OCI-LY7 (cell line): ENCODE measurements at places on chromosomes 13 and 19. TPM values are rescaled to one million over a fixed set of nuclear protein-coding genes. Genes with fewer than 3 reads are reported as not detected.

SLC10A2 gene
- total RNA-seq, result not detected in 2 replicates

ZFP14 gene
- 6.2 and 7.9 TPM in 2 replicates for total RNA-seq

- DNase-seq, result no peak
These were observed 2.3 kb downstream of the EEF2 start for GRCh38 chr19:3982701-3983541.

ZNF546 gene
- 9.3 and 11.5 TPM in 2 replicates for total RNA-seq

KIR3DL1 gene
- total RNA-seq, result not detected in 2 replicates

DNA sequence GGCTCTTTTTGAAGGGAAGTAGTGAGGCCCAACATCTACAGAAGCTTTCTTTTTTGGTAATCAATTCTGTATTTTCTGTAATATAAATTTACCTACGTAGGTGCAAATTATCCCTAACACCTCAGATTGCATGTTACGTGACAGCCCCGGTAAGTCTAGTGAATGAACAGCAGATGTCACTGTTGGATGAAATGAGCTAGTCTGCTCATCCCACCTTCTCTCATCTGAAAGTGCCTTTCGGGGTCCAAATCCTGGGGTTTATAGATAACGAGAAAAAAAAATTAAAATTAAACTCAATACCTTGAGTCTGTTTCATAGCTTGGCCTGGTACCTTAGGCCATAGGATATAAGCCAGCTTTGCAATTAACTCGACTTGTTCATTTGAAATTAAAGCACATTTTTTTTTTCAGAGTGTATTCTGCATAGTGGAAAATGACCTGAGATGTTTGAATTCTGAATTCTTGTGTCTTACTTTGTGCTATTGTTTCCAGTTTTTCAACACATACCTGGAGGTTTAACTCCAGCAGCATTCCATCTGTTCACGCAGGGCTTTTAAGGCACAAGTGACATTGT, 548.2 kb downstream of the GPC5 start:
- DNase-seq, result peak; percentile 64

SIGLEC6 gene
- not detected in 2 replicates for total RNA-seq

CFAP97D2 gene
- not detected in 2 replicates for total RNA-seq

GRCh38 chr19:39469567-39469966, 11.1 kb upstream of the TIMM50 start:
- DNase-seq, result no peak

SIGLEC8 gene
- not detected in 2 replicates for total RNA-seq

SHISA7 gene
- total RNA-seq, result not detected in 2 replicates

DLEU7 gene
- total RNA-seq, result not detected in 2 replicates

GRCh38 chr13:99228737-99229691, 28.4 kb downstream of the UBAC2 start:
- peak; percentile 95 for DNase-seq

DNA sequence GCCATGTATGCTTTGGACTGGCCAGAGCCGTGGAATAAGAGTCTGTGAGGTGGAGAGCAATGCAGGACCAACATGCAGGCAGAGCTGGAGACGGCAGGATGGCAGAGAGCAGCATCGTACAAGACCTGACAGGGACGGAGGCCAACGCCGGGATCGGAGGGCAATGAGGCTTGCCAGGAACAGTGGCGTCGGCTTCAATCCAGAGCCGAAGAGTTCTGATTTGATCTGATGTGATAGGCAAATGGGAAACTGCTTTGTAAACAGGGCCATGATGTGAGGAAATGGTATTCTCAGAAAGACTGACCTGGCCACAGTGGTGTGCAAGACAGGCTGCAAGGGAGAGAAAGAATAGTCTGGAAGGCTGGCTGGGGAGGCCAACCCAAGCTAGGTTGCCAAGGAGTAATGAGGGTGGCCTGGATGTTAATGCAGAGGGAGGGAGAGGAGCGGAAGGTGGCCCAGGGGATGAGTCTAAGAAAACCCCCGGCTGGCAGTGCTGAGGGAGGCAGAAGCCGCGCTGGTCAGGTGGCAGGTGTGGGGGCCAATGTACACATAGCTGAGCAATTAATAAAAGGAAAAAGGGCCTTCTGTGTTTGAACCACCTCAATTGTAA, 26.7 kb downstream of the RCBTB2 start:
- DNase-seq, result no peak

DNA sequence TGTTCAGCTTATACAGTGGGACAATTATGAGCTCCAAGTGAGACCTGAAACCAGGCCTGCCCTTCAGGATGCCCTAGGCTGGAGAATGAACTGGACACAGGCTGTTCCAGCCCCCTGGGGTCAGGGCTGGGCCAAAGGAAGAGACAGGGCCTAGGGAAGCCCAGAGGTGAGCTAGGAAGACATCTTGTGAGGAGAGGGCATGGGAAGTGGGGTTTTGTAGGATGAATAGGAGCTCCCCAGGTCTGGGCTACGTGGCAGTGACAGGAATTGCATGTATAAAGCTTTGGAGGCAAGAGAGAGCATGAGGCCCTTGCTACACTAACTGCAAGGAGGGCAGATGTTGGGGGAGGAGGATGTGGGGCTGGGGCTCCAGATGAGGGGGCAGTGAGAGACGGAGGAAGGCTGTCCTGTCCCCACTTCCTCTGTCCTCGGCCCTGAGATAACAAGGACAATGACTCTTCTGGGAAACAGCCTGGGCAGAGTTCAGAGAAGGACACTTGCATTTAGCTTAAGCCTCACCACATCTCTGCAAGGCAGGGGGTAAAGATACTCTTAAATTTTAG, 1.5 kb upstream of the TBXA2R start:
- DNase-seq, result no peak

GRCh38 chr13:79724348-79725103, 243.6 kb downstream of the NDFIP2 start:
- DNase-seq, result no peak

METTL21C gene
- total RNA-seq, result not detected in 2 replicates

DNA sequence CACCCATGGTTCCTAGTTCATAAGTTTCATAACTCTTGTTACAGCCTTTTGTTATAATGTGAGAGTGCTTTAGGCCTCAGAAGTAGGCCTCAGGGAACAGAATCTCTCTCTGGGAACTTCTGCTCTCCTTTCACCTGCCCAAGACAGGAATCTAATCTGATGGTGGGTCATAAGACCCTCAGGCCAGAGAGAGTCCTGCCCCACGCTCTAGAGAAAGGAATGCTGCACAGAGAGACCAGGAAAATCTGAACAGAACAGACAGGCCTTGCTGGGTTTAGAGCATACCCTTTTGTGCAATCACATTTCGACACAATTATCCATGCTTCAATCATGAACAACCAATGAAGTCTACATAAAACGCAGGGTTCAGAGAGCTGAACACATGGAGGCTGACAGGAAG, 3.4 kb upstream of the DIAPH3 start:
- no peak for DNase-seq

RFPL4AL1 gene
- total RNA-seq, result not detected in 2 replicates

DNA sequence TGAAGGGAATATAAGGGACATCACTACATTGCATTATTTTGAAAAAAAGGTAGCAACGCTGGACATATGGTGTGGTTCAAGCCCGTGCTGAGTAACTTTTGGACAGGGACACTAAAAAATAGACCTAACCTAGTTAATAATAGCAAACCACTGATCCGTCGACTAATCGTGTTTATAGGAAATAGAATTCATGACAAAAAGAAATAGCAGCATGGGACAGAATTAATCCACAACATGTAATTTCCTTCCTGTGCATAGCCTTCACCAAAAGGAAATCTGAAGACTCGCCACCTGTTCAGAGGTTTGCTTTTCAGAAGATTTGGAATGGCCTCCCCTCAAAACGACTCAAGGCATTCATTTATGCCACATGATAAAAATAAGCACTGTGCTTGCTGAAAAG, 128.7 kb downstream of the FGF14 start:
- no peak for DNase-seq

SNRPA gene
- 214 and 244 TPM in 2 replicates for total RNA-seq

- DNase-seq, result no peak
These were observed 26.8 kb downstream of the ZNF627 start for GRCh38 chr19:11624069-11624463.

KRTDAP gene
- not detected in 2 replicates for total RNA-seq

DNA sequence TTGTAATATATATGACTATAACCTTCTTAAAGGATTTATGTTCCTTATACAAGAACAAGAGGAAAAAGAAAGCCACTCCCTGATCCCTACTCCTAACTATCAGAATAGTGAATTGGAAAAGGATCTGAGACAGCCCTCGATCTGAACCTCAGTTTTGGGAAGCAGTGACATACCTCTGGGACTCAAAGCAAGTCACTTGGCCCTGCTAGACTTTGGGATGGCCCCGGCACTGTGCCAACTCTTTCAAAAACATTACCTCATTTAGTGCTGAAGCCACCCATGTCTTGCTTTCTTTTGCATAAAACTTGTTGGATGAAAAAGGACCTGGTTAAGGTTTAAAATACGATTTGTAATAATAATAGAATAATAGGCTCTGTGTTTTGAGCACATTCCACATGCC, 447.3 kb downstream of the FGF9 start:
- no peak for DNase-seq

MADCAM1 gene
- total RNA-seq, result 2.0 TPM in 2 replicates

FGF22 gene
- 0.48 and 0.53 TPM in 2 replicates for total RNA-seq

ZNF93 gene
- total RNA-seq, result 16.5 and 19.1 TPM in 2 replicates

LHFPL6 gene
- total RNA-seq, result 15.1 and 19.7 TPM in 2 replicates

GRCh38 chr13:28324181-28324789, 170.6 kb downstream of the FLT1 start:
- peak; percentile 76 for DNase-seq

DNA sequence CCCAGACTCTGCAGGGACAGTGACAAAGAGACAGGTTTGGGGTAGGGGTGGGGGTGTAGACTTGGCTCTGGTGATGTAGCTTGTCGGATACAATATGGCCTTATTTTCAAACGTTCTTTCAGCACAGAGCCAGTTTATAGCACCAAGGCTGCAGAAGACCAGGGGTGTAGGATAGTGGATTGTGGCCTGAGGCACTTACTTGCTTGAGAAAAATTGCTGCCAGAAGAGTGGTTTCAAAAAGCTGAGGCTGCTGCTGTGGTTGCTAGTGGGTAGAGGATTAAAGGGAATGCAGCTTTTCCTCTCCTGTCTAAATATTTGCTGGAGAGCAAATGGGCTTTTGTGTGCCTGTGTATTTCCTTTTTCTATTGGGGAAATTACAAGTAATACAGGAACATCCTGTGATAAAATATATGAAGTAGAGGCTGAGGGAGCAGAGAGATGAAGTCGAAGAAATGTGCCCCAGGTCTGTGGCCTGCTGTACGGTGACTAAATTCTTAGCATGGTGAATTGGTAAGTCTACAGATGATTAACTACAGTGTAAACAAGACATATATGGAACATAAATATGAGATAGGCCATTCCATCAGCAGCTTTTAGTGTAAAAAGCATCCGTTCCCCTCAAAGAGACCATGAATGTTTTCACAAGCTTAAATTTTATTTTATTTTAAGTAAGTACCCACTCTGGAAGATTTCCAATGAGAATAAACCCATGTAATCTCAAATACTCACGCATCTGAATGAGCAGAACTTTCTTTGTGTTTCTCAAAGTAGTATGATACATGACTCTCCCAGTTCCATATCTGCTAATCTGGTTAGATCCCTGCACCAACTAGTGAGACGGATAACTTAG, 112.9 kb downstream of the LRCH1 start:
- DNase-seq, result no peak

DNA sequence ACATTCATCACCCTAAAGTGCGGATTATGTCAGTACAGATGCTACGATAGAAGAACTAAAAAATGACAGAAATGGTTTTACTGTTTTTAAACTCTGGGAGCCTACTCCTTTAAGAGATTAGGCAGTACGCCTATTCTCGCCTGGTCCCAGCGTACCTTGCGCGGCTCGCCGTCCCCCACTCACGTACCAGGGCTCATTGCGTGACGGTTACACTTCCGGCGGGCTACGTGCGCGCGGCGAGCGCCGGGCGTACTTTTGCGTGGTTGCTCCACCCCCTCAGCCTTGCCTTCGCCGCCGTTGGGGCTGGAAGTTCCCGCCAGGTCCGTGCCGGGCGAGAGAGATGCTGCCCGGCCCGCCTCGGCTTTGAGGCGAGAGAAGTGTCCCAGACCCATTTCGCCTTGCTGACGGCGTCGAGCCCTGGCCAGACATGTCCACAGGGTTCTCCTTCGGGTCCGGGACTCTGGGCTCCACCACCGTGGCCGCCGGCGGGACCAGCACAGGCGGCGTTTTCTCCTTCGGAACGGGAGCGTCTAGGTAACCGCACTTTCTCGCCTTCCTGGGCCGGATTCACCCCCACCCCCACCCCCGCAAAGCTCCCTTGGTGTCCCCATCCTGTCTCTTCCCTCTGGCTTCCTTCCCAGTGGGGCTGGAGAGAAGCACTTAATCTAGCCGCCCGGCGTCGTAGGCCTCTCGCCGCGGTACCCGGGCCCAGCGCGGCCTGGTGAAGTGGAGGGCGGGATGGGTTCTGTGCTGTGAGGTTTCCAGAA, at the start of gene NUP58:
Gene NUP58, plus strand, starts transcription at position 279 of the 767 bp plus-strand sequence. Its CDS starts 149 bp downstream, at position 428.
- DNase-seq, result peak; percentile 95

DNA sequence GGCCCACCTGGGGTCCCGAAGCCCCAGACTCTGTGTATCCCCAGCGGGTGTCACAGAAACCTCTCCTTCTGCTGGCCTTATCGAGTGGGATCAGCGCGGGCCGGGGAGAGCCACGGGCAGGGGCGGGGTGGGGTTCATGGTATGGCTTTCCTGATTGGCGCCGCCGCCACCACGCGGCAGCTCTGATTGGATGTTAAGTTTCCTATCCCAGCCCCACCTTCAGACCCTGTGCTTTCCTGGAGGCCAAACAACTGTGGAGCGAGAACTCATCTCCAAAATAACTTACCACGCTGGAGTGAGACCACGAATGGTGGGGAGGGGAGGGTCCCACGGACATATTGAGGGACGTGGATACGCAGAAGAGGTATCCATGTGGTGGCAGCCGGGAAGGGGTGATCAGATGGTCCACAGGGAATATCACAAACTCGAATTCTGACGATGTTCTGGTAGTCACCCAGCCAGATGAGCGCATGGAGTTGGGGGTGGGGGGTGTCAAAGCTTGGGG, 1.0 kb upstream of the ICAM5 start:
- DNase-seq, result peak; percentile 83
